CD8-positive, alpha-beta memory T cell (primary cell): ENCODE measurements at places on chromosomes 1 and 21. TPM values are rescaled to one million over a fixed set of nuclear protein-coding genes. Genes with fewer than 3 reads are reported as not detected.

DNA sequence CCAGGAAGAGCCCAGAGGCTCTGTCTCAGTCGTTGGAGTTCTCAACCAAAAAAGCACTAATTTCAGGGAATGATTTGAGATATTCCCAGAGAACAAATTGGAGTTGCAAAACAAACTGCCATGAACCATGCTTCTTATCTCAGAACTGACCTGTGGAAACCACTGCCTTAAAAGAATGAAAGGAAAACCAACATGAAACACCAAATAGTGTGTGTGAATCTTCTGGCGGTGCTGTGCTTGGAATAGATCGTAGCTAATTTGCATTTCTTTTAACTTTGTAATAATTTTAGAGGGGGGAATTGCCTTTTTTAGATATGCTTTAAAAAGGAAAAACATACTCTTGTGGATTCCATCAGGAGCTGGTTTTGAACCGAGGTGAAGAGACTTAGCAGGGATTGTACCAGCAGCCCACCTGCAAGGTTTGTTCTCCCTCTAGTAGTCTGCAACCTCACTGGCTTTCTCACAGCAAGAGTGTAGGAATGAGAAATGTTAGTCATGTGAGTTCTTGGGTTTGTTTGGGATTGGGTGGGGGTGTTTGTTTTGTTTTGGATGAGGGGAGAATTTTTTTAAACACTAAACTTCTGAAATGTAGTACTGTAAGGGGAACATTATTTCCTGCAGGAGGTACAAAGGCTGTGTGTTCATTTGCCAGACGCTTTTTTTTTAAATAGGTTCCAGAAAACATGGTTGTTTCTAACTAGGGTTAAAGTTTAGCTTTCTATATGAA, 45.7 kb upstream of the ANGPTL1 start:
- DNase-seq = no peak
- H3K27ac ChIP-seq = no peak overlapping the region
- H3K36me3 ChIP-seq = no peaks in the 10 kb centered on the region

DNA sequence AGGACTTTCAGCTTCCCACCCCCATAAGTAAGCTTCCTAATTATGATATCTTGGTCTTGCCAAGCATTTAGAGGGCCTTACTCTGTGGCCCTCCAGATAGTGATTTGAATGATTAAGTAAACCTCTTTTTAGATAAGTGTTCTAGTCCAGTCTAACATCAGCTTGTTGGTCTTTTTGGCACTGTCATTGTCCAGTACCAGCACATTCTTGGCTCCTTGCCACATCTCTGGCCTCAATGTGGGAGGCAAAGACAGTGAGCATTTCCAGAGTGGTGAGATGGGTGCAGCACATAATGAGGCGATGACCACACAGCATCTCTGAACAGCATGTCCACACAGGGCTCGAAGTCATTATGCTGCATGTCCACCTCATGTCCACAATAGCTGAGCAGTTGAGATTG, 6.1 kb downstream of the CAPZA1 start:
- H3K27me3 ChIP-seq = no peaks in the 10 kb centered on the region
- DNase-seq = no peak
- no peak overlapping the region for H3K4me3 ChIP-seq
- peaks cover 85% of the 10 kb centered on the region for H3K4me1 ChIP-seq

- no peak overlapping the region for H3K4me3 ChIP-seq
- no peaks in the 10 kb centered on the region for H3K4me1 ChIP-seq
- H3K27me3 ChIP-seq = no peaks in the 10 kb centered on the region
- no peak overlapping the region for H3K27ac ChIP-seq
- DNase-seq = no peak
Observed at GRCh38 chr1:239239529-239239928, 146.8 kb upstream of the CHRM3 start.

- no peaks in the 10 kb centered on the region for H3K4me1 ChIP-seq
- H3K27me3 ChIP-seq = no peaks in the 10 kb centered on the region
- DNase-seq = no peak
- no peaks in the 10 kb centered on the region for H3K36me3 ChIP-seq
Observed at GRCh38 chr21:31911138-31911907, 38.5 kb downstream of the HUNK start.

- DNase-seq = no peak
- H3K4me3 ChIP-seq = no peak overlapping the region
- no peak overlapping the region for H3K27ac ChIP-seq
- H3K36me3 ChIP-seq = peaks cover 5% of the 10 kb centered on the region
- peaks cover 18% of the 10 kb centered on the region for H3K4me1 ChIP-seq
- no peaks in the 10 kb centered on the region for H3K27me3 ChIP-seq
Observed at GRCh38 chr1:16617114-16617631, 3.8 kb upstream of the NBPF1 start.

- no peaks in the 10 kb centered on the region for H3K27me3 ChIP-seq
- H3K27ac ChIP-seq = no peak overlapping the region
- no peaks in the 10 kb centered on the region for H3K36me3 ChIP-seq
- no peak overlapping the region for H3K4me3 ChIP-seq
- H3K4me1 ChIP-seq = no peaks in the 10 kb centered on the region
- no peak for DNase-seq
Observed at GRCh38 chr1:94215955-94216354, 21.4 kb downstream of the ARHGAP29 start.

DNA sequence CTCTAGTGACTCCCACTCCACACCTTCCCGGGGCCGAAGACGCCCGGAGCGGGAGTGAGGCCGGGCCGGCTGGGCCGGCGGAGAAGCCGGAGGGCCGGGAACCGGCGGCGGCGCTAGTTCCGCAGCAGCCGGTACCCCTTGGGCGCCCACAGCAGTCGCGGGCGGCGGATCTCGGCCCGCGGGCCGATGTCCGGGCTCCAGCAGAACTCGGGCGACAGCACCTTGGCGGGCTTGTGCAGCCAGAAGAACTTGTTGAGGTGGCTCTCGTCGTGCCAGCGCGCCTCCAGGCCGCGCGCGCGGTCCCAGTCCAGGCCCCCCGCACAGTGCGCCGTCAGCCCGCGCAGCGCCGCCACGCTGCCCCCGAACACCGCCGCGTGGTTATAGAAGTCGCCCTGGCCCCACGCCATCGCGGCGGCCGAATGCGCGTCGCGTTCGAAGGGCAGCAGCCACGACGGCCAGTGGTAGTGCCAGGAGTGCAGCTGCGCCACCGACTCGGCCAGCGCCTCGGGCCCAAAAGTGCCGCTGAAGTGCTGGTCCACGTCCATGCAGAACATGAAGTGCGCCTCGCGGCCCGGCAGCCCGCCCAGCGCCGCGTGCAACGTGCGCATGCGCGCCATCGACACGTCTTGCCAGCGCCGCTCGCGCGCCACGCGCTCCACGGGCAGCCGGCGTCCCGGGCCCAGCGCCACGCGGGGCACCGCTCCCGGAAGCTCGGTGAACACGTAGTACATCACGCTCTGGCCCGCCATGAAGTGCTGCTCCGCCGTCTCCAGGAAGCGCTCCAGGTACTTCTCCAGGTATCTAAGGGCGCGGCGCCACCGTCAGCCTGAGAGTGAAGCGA, 14.0 kb downstream of the A3GALT2 start:
- no peaks in the 10 kb centered on the region for H3K27me3 ChIP-seq
- no peaks in the 10 kb centered on the region for H3K36me3 ChIP-seq
- peaks cover 10% of the 10 kb centered on the region for H3K4me1 ChIP-seq
- no peak overlapping the region for H3K4me3 ChIP-seq
- no peak for DNase-seq
- no peak overlapping the region for H3K27ac ChIP-seq

- H3K36me3 ChIP-seq = no peaks in the 10 kb centered on the region
- H3K27me3 ChIP-seq = no peaks in the 10 kb centered on the region
- no peaks in the 10 kb centered on the region for H3K4me1 ChIP-seq
- no peak for DNase-seq
- no peak overlapping the region for H3K27ac ChIP-seq
Observed at GRCh38 chr1:117346206-117346928, 20.9 kb upstream of the MAN1A2 start.

- no peak overlapping the region for H3K4me3 ChIP-seq
- no peaks in the 10 kb centered on the region for H3K27me3 ChIP-seq
- no peak for DNase-seq
- no peak overlapping the region for H3K27ac ChIP-seq
Observed at GRCh38 chr1:204455063-204455830, 39.4 kb downstream of the PIK3C2B start.

GRCh38 chr1:3032371-3033039, 11.2 kb downstream of the ACTRT2 start:
- H3K27ac ChIP-seq = no peak overlapping the region
- H3K4me1 ChIP-seq = peaks cover 18% of the 10 kb centered on the region
- H3K27me3 ChIP-seq = no peaks in the 10 kb centered on the region
- no peak overlapping the region for H3K4me3 ChIP-seq

- DNase-seq = no peak
- H3K4me3 ChIP-seq = no peak overlapping the region
- H3K4me1 ChIP-seq = peaks cover 2% of the 10 kb centered on the region
- H3K27ac ChIP-seq = no peak overlapping the region
Observed at GRCh38 chr1:40736085-40736531, 44.6 kb downstream of the NFYC start.

DNA sequence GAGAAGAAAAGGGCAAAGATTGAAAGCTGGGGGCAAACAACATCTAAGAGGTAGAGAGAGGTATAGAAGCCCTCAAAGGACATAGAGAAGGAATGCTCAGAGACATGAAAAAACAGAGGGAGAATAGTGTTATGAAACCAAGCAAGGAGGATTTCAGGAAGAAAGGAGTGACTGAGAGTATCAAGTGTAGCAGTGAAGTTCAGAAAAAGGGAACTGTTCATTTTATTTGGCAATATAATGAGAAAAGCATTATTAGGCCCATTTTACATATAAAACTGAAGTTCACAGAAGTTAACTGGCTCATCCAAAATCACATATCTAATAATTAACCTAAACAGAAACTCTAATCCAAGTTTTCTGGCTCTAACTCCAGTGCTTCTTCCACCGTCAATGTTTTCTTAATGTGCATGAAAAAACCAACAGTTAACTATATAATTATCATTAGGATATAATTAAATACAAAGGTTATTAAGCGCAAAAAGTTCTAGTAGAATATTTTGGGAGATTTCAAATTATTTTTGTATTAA, 17.7 kb downstream of the NEXN start:
- H3K4me3 ChIP-seq = no peak overlapping the region
- no peak overlapping the region for H3K27ac ChIP-seq
- H3K4me1 ChIP-seq = no peaks in the 10 kb centered on the region
- H3K36me3 ChIP-seq = no peaks in the 10 kb centered on the region
- H3K27me3 ChIP-seq = no peaks in the 10 kb centered on the region

DNA sequence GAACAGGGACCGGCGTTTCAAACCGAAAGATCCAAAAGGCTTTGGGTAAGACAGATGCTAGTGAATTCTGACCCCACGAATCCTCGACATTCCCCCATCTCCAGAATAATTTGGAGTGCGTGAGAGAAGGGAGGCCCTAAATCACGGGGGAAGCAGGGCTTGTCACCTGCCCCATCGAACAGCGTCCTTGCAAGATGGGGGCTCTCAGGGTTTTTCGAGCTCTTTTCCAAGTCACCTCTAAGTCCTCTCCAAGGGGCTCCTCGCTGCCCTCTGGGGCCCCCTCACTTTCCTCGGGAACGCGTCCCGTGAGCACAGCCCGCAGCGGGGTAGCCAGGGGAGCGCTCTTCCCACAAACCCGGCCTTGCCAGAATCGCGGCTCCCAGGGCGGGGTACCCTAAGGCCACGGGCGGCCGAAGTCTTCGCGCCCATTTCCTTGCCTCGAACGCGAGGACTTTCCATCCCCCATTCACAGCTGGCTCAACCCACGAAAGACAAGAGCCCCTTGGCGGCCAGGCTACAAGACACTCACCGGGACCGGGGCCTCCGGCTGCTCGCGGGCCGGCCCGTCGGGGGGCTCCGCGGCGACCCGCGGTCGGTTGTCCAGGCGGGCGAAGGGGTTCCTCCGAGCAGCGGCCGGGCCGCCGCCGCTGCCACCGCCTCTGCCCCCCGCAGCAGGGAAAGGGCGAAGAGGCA, 546 bp downstream of the DONSON start:
- DNase-seq = peak; percentile 3
- H3K4me3 ChIP-seq = peak overlapping the region; percentile 97

- no peaks in the 10 kb centered on the region for H3K27me3 ChIP-seq
- H3K4me1 ChIP-seq = no peaks in the 10 kb centered on the region
- no peaks in the 10 kb centered on the region for H3K36me3 ChIP-seq
- no peak for DNase-seq
- no peak overlapping the region for H3K27ac ChIP-seq
Observed at GRCh38 chr1:10591010-10591409, 116.3 kb downstream of the PEX14 start.

DNA sequence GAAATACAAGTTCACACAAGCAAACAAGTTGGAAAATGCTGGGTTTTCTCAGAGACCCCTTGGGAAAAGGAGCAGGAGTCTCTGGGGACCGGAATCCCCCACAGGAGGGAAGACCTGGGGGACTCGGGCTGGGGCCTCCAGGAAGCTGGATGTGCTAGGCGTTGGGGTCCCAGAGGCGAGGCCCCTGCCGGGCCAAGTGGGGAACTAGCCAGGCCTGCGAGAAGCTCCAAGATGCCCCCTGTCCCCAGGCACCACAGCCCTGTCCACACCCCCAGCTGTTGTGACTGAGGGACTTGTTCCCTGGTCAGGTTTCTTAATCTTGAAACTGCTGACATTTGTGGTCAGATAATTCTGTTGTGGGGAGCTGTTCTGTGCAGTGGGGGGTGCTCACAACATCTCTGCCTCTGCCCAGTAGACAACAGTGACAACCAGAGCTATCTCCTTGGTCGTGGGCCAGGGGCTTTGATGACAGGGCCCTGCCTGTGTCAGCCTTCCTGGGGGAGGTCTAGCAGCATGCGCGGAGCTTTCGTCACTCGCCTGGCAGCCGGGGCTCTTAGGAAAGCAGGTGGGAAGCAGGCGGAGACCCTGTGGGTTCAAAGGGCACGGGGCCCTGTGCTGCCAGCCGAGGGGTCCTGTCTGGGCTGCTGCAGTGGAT, 126.4 kb upstream of the ARHGEF16 start:
- H3K36me3 ChIP-seq = no peaks in the 10 kb centered on the region
- DNase-seq = no peak
- no peaks in the 10 kb centered on the region for H3K27me3 ChIP-seq
- no peak overlapping the region for H3K4me3 ChIP-seq
- no peak overlapping the region for H3K27ac ChIP-seq

GRCh38 chr1:17502326-17502778, 37.1 kb upstream of the ARHGEF10L start:
- H3K27ac ChIP-seq = no peak overlapping the region
- no peak overlapping the region for H3K4me3 ChIP-seq
- H3K36me3 ChIP-seq = no peaks in the 10 kb centered on the region
- peak; percentile 48 for DNase-seq
- H3K4me1 ChIP-seq = no peaks in the 10 kb centered on the region

GRCh38 chr1:25030674-25031589, 100.9 kb upstream of the RUNX3 start:
- peaks cover 92% of the 10 kb centered on the region for H3K4me1 ChIP-seq
- peak; percentile 91 for DNase-seq

GRCh38 chr1:24925082-24925779, 4.8 kb downstream of the RUNX3 start:
- H3K4me1 ChIP-seq = peaks cover 75% of the 10 kb centered on the region
- H3K36me3 ChIP-seq = peaks cover 49% of the 10 kb centered on the region
- peak; percentile 82 for DNase-seq
- H3K27ac ChIP-seq = peak overlapping the region; percentile 89
- H3K27me3 ChIP-seq = no peaks in the 10 kb centered on the region
- peak overlapping the region; percentile 77 for H3K4me3 ChIP-seq

The PALMD gene
- not detected for total RNA-seq

The CRP gene
- total RNA-seq = not detected

The C1QC gene
- 1.4 TPM for total RNA-seq

The KPRP gene
- not detected for total RNA-seq
